ENCODE measurements at places on chromosomes 3 and 15.

DNA sequence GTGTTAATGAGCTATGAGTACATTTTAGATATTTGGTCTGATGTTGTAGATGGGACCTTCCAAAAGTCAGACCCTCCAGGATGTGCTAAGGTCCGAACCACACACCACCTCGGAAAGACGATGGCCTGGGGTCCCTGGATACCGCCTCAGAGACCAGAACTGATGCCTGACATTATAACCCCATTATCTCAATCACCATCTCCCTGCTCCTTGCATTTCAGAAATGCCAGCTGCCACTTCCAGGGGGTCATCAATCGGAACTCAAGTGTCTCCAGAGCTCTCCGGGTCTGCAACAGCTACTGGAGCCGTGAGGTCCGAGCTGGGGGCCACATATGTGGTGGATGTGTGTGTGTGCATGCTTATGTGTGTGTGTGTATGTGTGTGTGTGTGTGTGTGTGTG, 7.9 kb downstream of the DUOX1 start:
- DNase-seq, result no peak

DNA sequence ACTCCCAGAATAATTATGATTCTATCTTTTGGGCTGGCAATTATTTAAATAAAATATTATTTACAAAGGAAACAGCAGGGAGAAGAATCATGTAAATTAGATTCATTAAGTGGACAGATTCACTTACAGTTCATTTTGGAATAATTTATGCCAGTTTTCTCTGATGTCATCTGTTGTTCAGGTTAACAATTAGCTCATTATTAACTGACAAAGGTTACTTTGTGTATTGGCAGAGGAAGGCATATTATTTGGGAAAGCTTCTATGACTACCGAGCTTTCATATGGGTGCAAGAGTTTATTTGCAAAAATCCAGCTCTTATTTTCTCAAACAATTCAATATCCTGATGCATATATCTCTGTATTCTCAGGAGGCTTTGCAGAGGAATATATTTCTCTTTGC, 224.4 kb downstream of the CHST2 start:
- DNase-seq, result no peak

DNA sequence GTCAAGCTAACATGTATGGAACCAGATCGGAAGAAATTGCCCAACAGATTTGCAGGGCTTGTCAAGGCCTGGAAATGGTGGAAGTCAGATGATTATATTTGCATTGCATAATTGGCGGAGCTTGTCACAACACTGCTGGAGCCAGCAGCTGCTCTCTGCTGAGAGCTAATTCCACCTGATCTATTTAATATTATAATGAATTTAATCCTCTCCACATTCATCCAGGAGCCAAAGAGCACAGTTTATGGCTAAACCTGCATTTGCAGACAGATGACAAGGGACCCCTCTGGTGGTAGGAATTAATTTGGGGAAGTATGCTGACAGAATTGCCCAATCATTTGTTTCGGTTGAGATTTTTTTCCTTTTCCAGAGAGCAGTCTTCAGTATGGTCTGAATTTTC, 730.2 kb downstream of the TUSC7 start:
- no peak for DNase-seq

- no peak for DNase-seq
Observed at GRCh38 chr3:11549580-11550140, 94.1 kb downstream of the VGLL4 start.

DNA sequence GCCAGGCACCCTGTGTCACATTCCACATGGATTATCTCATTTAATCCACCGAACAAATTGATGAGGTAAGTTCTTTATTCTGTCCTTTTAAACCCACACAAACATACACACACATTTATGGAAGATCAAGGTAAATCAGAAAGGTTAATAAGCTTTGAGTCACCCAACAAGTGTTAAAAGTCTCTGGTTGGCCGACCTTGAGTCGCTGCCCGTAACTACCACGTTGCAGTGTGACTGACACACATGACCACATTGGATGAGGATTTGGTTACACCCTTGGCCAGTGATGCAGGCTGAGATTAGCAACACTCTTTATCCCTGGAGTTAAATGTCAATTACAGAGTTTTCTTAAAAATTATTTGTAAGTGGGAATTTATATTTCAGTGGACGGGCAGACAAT, 19.2 kb downstream of the FOXP1 start:
- DNase-seq, result no peak

DNA sequence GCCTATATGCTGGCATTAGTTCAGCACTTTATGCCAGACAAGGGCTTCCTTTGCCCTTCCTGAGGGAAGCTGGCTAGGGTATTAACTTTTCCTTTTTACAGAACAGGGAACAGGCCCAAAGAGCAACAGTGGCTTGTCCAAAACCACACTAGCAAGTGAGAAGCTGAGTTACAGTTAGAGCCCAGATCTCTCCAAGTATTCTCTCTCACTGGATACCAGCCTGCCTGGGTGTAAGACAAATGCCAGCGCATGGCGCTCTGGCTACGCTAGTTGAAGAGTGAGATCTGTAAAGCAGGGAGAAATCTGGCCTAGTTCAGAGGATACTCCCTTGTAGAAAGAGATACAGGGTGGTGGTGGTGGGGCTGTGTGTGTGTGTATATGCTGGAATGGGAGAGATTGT, 38.4 kb downstream of the RAB11A start:
- no peak for DNase-seq
